ENCODE measurements at places on chromosomes 7 and 10.

- no peak for DNase-seq
These were observed 28.3 kb downstream of the CRCP start for GRCh38 chr7:66142996-66143395.

- DNase-seq, result no peak
These were observed 3.6 kb downstream of the PKD1L1 start for GRCh38 chr7:47944536-47945260.

GRCh38 chr10:78229950-78230675, 196.4 kb downstream of the RPS24 start:
- DNase-seq, result no peak

DNA sequence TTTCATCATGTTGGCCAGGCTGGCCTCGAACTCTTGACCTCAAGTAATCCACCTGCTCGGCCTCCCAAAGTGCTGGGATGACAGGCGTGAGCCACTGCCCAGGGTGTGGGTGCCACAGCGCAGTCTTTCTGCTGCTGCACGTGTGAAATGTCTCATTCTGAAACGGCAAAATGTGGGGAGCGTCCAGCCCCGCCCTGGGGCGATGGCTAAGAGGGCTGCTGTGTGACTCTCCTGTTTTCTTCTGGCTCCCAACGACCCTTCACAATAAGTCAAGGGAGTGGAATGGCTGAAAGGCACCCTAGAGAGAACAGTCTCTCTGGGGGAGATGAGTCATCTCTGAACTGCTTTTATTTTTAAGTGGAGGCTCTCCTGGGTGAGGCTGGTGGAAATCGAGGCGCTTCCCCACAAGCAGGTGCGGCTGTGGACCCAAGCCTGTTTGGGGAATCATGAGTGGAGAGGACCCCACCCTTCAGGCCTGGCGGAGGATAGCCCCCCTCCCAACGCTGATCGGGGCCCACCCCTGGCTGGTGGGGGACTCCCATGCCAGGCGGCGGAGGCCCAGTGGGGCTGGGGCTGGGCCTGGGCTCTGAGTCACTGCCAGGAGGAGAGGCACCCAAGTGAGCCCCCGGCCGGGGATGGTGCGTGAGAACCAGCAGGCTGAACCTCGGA, 18.0 kb downstream of the ADAP1 start:
- no peak for DNase-seq

- DNase-seq, result peak; percentile 11
These were observed 97.2 kb upstream of the GNA12 start for GRCh38 chr7:2941216-2941859.

DNA sequence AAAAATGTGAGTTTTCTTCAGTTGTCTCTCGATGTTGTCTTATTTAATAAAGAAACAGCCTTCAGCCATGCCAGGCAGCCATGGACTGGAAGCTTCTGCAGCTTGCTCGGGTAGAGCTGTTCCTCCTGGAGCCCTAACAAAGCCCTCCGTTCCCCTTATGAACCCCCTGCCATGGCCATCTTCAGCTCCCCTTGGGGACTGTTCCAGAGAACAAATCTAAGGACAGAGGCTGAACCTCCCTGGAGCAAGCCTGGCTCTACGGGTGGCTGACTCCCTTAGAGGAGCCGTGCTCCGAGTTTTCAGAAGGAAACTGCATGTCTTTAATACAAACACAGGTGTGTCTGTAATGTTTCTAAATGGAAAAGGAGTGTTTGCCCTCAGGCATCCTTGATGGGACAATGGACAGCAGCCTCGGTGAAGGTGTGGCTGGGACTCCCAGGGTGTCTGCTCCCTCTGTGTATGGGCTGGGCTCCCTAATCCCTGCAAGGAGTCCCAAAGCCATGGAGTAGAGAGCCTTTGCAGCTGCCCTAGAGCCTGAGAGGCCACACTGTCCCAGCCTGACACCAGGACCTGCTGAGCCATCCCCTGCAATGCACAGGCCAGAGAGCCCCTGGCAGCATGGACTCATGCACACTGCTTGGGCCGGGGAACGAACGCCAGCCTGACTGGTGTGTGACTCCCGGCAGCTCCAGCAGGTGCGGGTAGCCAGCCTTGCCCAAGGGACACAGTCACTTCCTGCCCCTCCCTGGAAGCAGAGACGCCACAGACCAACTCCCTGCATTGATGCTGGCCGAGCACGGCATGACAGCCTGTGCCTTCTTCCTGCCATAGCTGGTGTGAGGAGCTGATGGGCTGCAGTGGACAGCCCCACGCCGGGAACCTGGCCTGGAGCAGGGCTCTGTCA, 381.8 kb downstream of the TCERG1L start:
- DNase-seq, result no peak

GRCh38 chr7:116512520-116513188, 12.2 kb upstream of the CAV1 start:
- no peak for DNase-seq

DNA sequence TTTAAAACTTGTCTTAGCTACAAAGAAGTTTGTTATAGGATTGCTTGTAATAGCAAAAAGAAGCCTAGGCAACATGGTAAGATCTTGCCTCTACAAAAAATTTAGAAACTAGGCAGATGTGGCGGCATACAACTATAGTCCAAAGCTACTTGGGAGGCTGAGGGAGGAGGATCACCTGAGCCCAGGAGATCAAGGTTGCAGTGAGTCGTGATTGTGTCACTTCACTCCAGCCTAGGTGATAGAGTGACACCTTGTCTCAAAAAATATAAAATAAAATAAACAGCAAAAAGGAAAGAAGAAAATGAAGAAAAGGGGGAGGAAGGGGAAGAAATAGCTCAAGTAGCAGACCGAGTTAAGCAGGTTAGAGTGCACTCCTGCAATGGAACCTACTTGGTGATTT, 47.0 kb upstream of the MPP7 start:
- no peak for DNase-seq

GRCh38 chr10:17007418-17007770, 122.2 kb downstream of the CUBN start:
- no peak for DNase-seq

DNA sequence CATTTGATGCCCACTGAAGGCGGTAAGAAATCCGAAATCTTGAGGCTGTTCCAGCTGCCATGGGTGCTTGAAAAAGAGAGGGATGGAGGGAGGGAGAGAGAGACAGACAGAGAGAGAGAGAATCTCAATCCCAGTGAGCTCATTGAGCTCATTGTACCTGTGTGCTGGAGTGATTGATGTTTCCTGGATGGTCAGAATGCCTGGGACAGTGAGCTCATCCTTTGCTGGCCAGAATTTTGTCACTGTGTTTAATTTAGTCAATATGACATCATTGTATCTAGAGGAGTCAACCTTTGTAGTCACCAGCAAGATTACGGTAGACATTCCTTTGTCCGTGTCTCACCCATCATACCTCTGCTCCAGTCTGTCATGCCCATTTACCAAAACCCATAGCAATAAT, 625.4 kb upstream of the POM121L12 start:
- no peak for DNase-seq

- DNase-seq, result no peak
These were observed 110.6 kb downstream of the ACTR3B start for GRCh38 chr7:152870106-152870693.

DNA sequence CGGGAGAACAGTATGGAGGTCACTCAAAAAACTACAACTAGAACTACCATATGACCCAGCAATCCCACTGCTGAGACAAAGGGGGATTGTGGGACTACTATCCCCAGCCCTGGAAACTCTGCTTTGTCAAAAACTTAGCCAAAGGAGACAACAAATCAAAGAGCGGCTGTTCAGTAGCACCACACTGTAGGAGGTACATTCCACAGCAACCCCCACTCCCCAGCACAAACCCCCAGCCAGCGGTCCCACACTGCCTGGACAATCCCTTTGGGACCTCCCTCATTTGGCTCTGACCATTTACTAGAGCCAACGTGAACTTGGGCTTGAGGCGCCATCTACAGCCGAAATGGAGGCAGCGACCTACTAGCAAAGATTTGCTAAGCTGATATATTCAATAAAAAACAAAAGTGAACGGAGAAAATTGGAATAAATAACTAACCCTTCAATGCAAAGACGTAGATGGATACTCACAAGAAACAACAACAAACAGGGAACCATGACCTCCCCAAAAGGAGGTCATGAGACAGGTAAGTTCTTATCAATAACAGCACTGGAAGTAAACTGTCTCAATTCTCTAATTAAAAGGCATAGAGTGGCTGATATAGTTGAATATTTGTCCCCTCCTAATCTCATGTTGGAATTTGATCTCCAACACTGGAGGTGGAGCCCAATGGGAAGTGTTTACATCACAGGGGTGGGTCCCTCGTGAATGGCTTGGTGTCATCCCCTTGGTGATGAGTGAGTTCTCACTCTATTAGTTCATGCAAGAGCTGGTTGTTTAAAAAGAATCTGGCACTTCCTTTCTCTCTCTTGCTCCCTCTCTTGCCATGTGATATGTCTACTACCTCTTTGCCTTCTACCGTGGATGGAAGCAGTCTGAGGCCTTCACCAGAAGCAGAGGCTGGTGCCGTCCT, 119.0 kb upstream of the KCNMA1 start:
- no peak for DNase-seq

- no peak for DNase-seq
These were observed 3.6 kb downstream of the CCNY start for GRCh38 chr10:35339942-35340341.

GRCh38 chr10:8543361-8544056, 489.0 kb downstream of the GATA3 start:
- DNase-seq, result no peak

GRCh38 chr7:98990356-98990755, 112.0 kb downstream of the TRRAP start:
- DNase-seq, result no peak

- no peak for DNase-seq
These were observed 221.0 kb downstream of the TWIST1 start for GRCh38 chr7:18896343-18896975.

DNA sequence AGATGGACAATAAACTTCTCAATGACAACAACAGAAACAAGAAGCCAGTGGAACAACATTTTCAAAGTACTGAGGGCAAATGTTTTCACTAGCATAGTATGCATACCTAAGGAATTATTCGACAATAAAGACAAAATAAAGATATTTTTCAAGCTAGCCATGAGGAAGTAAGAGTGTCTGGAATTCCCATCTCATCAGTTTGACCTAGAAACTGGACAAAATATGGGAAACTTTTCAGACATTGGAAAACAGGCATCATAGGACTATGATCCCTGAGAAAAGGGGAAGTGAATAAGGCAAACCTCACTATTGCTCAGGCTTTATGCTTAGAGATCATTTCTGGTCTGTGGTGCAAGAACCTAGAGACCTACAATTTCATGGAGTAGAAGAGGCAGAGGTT, 86.3 kb downstream of the OAT start:
- DNase-seq, result no peak

DNA sequence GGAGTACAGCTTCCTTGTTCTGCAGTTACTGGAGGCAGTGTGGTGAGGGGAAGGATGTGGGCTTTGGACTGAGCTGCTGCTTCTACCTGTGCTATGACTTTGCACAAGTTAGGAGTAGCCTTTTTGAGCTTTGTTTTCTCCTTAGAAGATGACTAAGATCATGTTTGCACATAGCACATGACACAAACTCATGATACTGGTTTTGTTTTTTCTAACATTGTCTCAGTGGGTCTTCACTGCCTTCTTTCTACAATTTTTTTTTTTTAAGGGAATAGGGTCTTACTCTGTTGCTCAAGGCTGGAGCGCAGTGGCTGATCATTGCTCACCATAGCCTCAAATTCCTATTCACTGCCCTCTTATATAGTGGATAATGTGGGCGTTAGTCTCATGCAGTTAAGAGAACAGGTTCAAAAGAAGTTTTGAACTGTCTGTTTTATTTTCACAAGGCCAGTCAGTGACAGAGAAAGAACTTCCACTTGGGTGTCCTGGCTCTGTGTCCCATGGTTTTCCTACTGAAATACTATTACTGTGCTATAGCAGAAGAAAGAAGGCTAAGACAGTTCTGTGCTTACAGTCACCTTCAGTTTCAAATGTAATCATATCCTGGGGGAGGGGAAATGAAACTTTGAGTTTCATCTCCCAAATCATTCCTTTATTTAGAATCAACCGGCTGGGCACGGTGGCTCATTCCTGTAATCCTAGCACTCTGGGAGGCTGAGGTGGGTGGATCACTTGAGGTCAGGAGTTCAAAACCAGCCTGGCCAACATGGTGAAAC, 72.0 kb downstream of the KAT6B start:
- DNase-seq, result no peak

DNA sequence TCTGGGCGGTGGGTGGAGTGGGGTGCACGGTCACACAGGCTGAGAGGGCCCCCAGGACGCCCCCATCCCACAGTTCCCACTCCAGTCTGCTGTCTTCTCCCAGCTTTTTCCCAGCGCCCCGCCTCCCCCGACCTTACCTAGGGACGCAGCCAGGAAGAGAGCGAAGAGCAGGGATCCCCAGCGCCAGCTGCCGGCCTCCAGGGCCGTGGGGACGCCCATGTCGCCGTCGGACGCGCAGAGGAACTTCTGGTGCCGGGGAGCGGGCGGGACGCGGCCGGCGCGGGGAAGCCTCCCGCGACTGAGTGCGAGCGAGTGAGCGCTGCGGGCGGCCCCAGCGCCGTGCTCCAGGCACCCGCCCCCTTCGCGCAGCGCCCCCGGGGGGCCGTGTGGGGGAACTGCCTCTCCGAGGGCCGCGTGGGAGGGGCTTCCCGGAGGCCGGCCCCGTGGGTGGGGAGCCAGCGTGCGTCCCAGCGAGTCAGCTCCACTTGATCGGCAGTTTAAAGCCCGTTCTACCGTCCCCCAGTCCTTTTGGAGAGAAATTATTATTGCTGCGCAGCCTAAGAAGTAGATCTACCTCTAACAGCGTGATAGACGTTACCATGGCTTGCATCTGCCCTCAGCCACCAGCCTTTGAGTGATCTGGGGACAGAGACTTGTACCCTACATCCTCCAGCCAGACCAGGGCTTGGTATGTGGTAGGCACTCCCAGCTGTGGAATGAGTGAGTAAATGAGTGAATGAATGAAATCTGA, at the start of gene VSIR:
Gene VSIR, minus strand, starts transcription at position 300 of the 751 bp plus-strand sequence. Its CDS starts 81 bp downstream, at position 219.
- peak; percentile 73 for DNase-seq

GRCh38 chr10:82889728-82890127, 1014.7 kb downstream of the NRG3 start:
- DNase-seq, result no peak

DNA sequence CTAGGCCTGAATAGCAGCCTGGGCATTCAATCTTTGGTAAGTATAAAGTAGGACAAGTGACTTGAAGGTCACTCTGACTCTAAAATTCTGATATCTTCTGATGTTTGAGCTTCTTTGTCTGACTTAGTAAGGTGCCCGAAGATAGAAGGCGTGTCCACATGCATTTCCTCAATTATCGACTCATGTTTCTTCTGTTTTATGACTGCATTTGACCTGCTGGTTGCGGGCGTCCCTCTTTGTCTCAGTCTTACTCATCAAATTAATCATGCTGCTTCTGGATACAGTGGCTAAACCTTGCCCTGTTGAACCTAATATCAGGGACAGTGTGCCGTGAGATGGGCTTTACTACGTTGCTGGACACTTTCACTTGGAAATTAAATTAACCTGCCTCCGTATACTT, 534.1 kb downstream of the SDK1 start:
- DNase-seq, result no peak

- DNase-seq, result no peak
These were observed 74.6 kb upstream of the CC2D2B start for GRCh38 chr10:95833042-95833610.

DNA sequence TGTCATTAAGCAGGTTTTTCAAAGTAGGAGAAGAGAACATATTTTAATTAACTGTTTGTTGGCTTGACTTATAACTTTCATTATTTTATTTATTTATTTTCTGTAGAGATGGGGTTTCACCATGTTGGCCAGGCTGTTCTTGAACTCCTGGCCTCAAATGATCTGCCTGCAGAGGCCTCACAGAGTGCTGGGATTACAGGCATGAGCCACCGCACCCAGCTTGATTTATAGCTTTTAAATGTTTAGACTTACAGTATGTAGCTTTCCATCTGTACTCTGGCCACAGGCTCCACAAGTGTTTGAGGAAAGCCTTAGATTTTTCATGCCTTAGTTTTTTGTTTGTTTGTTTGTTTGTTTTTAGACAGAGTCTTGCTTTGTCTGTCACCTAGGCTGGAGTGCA, 72.7 kb upstream of the IFRD1 start:
- no peak for DNase-seq
